GM23248 (cell line): ENCODE measurements at places on chromosomes 1 and 21. TPM values are rescaled to one million over a fixed set of nuclear protein-coding genes. Genes with fewer than 3 reads are reported as not detected.
A peak's percentile ranks its signal among the peaks of the same experiment; 100 is the strongest.

Gene RABGGTB
- 22.8 and 26.9 TPM in 2 replicates for polyA plus RNA-seq

DNA sequence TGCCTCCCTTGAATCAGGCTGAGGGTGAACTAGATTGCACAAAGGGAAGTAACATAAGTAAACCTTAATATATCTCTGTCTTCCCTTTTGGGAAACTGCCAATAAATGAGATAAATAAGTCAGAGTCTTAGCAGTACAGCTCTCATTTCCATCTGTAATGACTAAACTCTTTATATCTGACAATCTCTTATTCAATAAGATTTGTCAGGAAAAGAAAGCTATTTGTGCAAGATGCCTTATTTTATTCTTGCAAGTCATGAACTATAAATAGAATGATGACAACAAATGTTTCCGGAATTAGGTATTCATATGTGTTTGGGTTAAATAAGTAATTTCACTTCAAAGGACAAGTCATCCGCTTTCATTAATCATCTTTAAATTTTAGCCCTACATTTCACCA lies 229.2 kb downstream of the PTGER3 start:
- peak; percentile 67 for DNase-seq

- peak; percentile 48 for DNase-seq
These were observed 38.8 kb downstream of the ARID1A start for GRCh38 chr1:26734501-26735058.

- no peak for DNase-seq
These were observed 42.9 kb upstream of the MPZL1 start for GRCh38 chr1:167678838-167679237.

Gene MAP3K7CL
- 30.0 and 34.3 TPM in 2 replicates for polyA plus RNA-seq

DNA sequence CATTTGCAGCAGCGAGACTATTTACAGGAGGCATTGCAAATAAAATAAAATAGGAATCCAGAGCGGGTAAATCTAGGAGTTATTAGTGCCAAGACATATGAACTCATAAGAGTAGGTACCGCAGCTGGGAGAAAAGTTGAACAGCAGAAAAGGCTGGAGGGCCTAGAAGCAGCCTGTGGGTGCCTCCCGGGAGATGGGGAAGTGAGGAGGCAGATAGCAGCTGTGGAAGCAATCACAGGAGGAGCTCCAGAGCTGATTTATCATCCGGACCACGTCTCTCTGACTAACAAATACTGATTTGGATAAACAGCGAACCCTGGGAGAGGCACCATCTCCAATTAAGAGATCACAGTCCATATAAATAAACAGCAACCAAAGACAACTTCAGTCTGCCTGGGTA lies 64.6 kb downstream of the BRINP2 start:
- DNase-seq: no peak

Gene C1orf116
- polyA plus RNA-seq: not detected in 2 replicates

Gene AGPAT3
- polyA plus RNA-seq: 12.2 and 12.3 TPM in 2 replicates
